ENCODE measurements at places on chromosomes 13 and 19.

GRCh38 chr19:13935765-13936510, 2.3 kb downstream of the PODNL1 start:
- DNase-seq: no peak

- no peak for DNase-seq
Measured at GRCh38 chr19:19261350-19262189, 11.5 kb downstream of the TM6SF2 start.

DNA sequence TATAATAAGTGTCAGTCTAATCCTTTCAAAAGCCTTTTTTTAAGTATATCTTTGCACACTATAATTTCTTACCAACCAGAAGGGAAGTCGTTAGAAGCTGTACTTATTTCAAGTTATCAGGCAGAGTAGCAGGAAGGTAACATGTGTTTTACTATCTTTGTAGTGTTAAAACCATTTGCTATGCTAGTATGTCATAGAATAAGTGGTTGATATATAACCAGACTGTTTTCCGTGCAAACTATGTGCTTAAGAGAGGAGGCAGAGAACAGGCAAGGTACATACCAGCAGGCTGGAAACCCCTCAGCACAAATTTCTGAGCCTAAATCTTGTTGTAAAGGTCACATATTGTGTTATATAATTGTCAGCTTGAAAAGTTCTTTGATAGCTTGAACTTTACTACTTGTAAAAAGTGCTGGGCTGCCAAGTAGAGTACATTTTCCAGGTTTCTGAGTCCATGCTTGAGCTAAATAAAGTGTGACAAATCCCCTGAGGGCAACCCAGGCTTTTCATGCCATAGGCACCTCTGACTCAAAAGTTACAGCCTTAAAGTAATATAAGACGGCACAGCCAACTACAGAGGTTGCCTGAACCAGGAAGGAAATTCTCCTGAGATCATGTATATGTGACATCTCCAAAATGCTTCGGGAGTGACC, 1297.4 kb downstream of the PCDH9 start:
- no peak for DNase-seq

DNA sequence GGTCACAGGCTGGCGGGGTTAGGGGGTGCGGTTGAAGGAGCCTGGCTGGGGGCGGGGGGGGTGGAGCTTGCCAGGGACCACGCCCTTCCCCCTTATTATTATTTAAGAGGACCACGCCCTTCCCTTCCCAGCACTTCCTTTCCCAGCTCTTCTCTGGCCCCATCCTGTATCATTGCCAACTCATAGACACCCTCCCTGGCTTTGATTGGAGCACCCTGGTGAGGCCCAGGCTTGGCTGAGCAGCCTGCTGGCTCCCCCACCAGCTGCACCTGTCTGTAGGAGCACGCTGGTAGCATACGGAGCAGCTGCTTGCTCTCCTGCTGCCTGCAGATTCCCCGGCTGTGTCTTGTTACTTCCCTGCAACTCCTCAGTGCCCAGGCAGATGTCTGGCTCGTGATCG, 62.5 kb upstream of the PDX1 start:
- DNase-seq: no peak

GRCh38 chr13:99380921-99381645, 73.9 kb upstream of the GPR183 start:
- no peak for DNase-seq

- no peak for DNase-seq
Measured at GRCh38 chr19:39420769-39421168, 8.3 kb downstream of the PLEKHG2 start.

DNA sequence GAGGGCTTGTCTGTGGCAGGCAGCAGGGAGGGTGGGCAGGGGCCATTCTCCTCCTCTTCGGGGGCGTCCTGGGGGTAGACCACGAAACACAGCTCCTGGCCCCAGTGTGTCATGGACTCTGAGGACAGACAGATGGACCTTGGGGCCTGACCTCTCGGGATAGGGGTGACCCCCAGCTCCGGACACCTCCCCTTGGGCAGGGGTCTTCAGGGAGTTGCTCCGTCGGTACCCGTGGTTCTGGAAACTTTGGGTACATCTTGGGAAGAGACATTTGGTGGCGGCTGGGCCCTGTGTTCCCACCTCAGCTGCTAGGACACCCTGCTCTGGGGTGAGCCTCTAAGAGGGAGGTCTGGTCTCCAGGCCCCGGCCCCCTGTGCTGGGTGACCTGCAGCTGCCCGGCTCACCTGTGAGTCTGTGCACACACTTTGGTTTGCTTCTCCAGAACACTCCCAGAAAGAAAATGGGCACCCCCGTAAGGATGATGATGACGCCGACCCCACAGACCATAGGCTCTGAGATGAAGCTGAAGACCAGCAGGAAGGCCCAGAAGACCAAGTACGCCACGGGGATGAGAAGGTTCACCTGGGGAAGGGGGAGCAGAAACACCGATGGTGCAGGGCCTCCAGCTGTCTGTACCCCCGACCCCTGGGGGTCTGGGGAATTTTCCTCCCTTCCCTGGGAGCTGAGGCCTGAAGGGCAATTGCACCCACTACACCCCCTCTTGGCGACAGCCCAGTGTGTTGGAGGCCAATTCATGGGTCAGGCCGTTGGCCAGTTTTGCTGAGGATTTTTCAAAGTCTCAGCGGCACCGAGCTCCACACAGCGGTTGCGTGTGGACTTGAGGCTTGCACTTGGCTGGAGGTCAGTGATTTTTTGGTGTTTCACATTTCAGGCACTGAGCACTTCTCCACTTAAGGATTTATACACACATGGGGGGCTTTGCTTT, 15.0 kb downstream of the LRP3 start:
- no peak for DNase-seq

- no peak for DNase-seq
Measured at GRCh38 chr13:80250213-80250810, 90.6 kb downstream of the SPRY2 start.

- no peak for DNase-seq
Measured at GRCh38 chr13:73119612-73120011, 60.8 kb downstream of the KLF5 start.

DNA sequence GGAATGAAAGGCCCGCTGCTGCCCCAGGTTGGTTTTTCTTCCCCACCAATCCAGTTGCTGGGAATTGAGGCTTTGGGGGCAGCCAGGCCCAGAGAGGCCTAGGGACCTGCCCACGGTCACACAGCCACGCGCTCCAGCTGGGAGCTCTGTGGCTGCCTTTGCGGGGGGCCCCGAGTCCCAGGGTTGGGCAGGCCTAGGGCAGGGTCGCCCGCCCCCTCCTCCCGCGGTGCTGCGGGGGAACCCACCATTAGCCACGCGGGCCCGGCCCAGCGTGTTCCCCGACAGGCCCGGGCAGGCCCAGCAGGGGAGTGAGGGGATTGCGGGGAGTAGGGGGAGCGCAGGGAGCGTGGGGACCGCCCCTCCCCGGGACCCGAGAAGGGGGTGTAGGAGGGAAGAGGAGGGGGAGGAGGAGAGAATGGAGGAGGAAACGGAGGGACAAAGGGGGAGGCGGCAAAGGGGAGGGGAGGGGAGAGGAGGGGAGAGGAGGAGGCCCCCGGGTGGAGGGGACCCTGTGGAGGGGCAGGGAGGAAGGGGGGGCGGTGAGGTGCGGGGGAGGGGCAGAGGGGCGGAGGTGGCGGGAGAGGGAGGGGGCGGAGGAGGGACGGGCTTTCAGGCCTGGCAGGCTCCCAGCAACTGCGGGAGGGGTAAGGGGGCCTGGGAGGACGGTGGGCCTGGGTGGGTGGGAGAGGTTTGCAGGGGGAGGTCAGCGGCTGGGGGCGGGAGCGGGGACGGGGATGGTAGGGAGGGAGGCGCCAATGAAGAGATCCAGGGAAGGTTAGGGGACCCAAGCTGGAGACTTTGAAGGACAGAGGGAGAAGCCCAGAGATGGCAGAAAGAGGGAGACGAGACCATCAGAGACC, 12.9 kb upstream of the TLE2 start:
- DNase-seq: no peak

DNA sequence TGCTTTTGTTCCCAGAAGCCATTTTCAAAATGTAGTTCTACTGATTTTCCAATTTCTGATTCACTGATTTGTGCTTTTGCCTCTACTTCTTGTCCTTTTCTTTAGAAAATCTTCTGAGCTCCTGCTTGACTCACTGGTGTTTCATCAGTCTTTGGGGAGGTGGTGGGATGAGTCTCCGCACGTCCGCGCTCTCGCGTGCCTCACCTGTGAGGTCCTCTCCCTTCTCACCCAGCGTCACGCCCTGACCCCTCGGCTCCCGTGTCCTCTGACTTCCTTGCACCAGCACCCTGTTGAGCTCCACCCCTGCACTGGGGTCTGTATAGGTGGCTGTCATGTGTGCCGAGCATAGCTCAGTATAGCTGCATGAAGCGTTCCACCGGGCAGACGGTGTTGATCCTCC, 52.7 kb upstream of the MCF2L start:
- DNase-seq: no peak

DNA sequence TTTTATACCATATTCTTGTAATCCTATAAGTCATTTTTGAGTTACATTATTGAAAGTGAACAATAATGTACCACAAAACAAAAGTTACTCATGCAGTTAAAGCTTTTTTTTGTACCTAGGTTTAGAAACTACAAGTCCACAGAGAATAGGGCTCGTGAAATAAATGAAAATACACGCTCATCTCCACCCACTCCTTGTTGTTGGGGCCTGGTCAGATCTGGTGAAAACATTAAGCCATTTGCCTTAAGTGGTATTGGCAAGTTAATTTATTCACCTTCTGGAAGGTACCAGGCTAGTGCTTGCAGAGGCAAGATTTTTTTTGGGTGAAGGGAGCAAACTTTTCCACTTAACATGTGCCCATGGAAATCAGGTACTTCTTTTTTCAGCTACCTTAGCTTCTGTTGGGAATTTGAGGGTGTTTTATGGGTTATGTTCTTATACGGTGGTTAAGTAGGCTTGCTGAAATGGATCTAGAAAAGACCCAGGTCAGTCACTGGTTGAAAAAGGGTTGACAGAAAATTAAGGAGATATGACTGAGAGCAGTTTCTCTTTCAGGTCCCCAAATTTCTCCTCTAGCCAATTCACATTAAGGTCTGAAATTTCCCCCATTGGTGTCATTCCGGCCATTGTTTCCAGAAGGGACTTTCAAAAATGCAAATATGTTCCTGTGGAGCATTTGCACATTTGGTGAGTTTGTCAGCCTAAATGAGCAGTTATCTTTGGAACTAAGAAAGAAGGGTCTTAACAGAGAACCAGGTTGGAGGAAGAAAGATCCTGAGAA, 143.3 kb downstream of the KCNRG start:
- DNase-seq: no peak

DNA sequence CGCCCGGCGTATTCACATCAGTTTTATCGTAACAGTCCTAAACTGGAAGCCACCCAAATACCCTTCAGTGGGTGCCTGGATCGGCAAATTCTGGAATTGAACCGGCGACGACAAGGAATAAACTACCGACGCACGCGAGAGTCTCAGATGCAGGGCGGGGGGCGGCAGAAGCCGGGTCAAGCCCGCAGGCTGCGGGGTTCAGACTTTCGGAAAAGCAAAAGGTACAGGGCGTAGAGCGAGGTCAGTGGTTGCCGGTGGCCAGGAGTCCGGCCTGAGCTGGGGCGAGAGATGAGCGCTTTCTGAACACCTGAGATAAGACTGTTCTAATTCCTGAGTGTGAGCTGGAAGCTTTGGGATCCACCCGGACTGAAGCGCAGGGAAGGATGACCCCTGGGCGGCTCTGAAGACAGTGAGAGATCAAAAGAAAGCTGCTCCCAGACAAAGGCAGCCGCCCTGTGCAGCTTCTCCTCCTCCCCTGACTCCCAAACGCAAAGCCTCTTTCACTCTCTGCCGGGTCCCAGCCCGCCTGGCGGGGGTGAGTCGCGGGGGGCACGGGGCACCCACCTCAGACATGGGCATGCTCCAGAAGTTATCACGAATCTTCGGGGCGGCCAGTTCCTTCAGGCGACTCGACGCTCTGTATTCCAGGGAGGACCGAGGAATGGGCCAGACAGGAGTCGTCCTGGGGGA, 26.2 kb upstream of the MIER2 start:
- DNase-seq: no peak

Data from HFF-Myc (cell line).